Chondrocyte (in vitro differentiated cells): ENCODE measurements at places on chromosomes 6 and 20.

GRCh38 chr6:10163203-10163962 lies 251.5 kb downstream of the TFAP2A start:
- DNase-seq = no peak
- H3K4me3 ChIP-seq = no peak overlapping the region
- H3K27me3 ChIP-seq = no peaks in the 10 kb centered on the region
- H3K36me3 ChIP-seq = no peaks in the 10 kb centered on the region
- H3K4me1 ChIP-seq = peaks cover 4% of the 10 kb centered on the region
- H3K27ac ChIP-seq = no peak overlapping the region

- no peak overlapping the region for H3K4me3 ChIP-seq
- no peaks in the 10 kb centered on the region for H3K4me1 ChIP-seq
- no peak for DNase-seq
- H3K27ac ChIP-seq = no peak overlapping the region
These were observed 242.9 kb downstream of the KHDRBS2 start for GRCh38 chr6:62043084-62043483.

DNA sequence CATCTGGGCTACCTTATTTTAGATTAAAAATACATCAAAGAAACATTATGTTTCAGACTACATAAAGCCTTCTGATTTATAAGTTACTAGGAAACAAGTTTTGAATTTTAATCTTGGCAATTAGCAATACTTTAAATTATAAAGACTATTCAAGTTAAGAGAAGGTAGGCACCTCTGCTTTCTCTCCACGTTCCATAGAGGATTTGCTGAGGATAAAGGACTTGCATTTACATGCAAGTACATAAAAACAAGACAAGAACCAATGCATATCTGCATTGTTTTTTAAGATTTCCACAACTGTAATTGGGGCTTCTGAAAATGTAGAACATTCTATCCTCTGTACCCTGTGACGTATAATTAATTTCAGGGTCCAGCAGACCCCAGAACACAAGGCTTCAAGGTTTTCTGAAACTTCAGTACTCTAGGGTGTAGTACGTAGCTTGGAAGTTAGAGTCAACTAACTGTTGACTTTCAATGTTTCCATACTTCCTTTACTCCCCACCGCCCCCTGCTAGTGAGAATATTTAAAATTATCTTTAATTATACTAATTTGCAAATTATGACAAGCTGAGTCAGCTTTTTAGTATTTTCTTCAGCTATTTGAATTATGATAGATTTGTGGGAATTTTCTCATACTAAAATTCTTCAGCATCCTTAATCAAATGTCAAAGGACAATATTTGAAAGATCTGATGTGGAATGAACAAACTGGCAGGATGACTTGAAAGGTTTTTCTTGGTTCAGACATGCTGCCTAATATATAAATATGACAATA lies 82.8 kb downstream of the PKIB start:
- peaks cover 40% of the 10 kb centered on the region for H3K4me1 ChIP-seq
- no peak overlapping the region for H3K27ac ChIP-seq
- H3K27me3 ChIP-seq = no peaks in the 10 kb centered on the region
- DNase-seq = no peak

DNA sequence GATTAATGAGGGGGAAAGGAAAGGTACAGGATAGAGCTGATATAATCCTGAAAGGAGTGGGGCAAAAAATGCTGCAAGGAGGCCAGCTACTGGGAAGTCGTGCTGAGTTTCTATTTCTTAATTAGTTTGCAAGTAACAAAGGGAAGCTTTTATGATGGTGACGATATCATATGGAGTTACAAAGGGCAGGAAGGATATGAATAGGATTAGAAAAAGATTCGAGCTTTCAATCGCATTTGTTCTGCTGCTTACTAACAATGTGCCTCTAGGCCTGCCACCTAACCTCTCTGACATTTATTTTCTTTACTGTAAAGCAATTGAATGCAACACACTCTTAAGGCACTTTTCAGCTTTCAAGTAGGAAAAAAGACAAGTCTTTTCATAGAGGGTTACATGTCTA lies 219.2 kb downstream of the CLVS2 start:
- H3K27me3 ChIP-seq = peaks cover 2% of the 10 kb centered on the region
- H3K36me3 ChIP-seq = no peaks in the 10 kb centered on the region
- no peak overlapping the region for H3K27ac ChIP-seq
- H3K4me1 ChIP-seq = no peaks in the 10 kb centered on the region
- DNase-seq = no peak
- no peak overlapping the region for H3K4me3 ChIP-seq

DNA sequence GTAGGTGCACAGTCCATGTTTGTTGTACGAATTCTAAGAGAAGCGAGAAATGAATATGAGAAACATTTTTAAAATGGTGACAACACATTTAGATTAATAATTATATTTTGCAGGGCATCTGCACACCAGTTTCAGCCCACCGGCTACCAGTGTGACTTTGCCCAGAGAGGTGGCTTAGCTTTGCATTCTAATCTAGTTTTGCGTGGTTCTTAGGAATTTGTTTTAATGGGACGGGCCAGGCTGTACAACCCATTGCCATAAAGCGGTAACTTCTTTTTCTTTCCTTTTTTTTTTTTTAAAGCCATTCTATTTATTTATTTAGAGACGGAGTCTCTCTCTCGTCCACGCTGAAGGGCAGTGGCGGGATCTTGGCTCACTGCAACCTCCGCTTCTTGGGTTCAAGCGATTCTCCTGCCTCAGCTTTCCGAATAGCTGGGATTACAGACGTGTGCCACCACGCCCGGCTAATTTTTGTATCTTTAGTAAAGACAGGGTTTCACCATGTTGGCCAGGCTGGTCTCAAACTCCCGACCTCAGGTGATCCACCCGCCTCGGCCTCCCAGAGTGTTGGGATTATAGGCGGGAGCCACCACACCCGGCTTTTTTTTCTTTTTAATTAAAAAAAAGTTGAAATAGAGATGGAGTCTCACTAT lies 829 bp downstream of the MANBAL start:
- H3K4me1 ChIP-seq = peaks cover 26% of the 10 kb centered on the region
- peak; percentile 18 for DNase-seq
- H3K4me3 ChIP-seq = peak overlapping the region; percentile 81
- H3K27ac ChIP-seq = peak overlapping the region; percentile 97

DNA sequence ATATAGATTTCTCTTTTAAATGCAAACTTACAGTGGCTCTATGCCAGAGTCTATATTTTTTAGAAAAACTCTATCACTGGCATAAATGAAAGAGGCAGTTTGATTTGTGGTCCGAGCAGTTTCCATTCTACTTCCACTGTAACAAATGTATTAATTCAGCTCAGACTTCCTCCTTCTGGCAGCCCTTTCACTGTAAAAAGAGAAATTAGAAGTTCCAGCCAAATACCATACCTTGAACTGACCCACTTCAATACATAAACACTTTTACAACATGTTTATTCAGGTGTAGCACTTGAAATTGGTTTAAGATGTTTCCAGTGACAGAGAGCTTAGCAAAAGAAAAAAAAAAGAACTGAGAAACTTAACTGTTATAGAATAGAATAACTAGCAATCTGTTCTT lies 99.3 kb downstream of the BMP5 start:
- H3K27me3 ChIP-seq = no peaks in the 10 kb centered on the region
- H3K4me1 ChIP-seq = peaks cover 14% of the 10 kb centered on the region
- no peaks in the 10 kb centered on the region for H3K36me3 ChIP-seq
- DNase-seq = no peak

- DNase-seq = no peak
- H3K27me3 ChIP-seq = no peaks in the 10 kb centered on the region
- H3K36me3 ChIP-seq = no peaks in the 10 kb centered on the region
- H3K27ac ChIP-seq = no peak overlapping the region
- H3K4me3 ChIP-seq = no peak overlapping the region
- H3K4me1 ChIP-seq = peaks cover 3% of the 10 kb centered on the region
These were observed 106.3 kb downstream of the TNFRSF21 start for GRCh38 chr6:47203266-47203937.

DNA sequence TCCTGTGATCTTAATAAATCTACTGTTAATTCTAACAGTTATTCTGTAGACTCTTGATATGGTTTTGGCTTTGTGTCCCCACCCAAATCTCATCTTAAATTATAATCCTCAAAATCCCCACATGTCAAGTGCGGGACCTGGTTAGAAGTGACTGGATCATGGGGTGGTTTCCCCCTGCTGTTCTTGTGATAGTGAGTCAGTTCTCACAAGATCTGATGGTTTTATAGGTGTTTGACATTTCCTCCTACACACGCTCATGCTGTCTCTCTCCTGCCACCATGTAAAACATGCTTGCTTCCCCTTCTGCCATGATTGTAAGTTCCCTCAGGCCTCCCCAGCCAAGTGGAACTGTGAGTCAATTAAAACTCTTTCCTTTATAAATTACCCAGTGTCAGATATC lies 10.5 kb upstream of the EPB41L2 start:
- no peaks in the 10 kb centered on the region for H3K36me3 ChIP-seq
- H3K4me1 ChIP-seq = no peaks in the 10 kb centered on the region
- H3K4me3 ChIP-seq = no peak overlapping the region
- H3K27ac ChIP-seq = no peak overlapping the region

GRCh38 chr6:105902401-105903031 lies 183.6 kb upstream of the PRDM1 start:
- H3K27me3 ChIP-seq = peaks cover 9% of the 10 kb centered on the region
- no peaks in the 10 kb centered on the region for H3K4me1 ChIP-seq
- DNase-seq = no peak
- no peaks in the 10 kb centered on the region for H3K36me3 ChIP-seq

DNA sequence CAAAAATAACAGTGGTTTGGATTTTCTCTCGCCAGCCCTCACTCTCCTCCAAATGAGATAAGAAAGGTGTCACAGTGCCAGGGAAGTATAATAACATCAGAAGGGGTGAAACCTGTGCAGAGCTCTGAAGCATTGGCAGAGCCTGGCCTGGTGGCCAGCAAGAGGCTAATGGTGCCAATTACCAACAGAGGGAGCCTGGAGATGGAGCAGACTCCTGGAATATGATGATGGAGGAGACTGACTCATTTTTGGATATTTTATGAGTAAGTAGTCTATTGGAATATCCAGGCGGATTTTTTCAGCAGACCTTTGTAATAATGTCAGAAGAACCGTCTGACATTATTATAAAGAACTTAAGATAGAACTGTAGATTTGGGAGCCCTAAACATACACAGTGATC lies 442.6 kb upstream of the MARCKS start:
- peaks cover 52% of the 10 kb centered on the region for H3K4me1 ChIP-seq
- peak overlapping the region; percentile 68 for H3K27ac ChIP-seq
- no peak overlapping the region for H3K4me3 ChIP-seq
- H3K27me3 ChIP-seq = no peaks in the 10 kb centered on the region
- no peak for DNase-seq

GRCh38 chr6:13273202-13273930 lies 55.0 kb downstream of the TBC1D7 start:
- H3K27me3 ChIP-seq = no peaks in the 10 kb centered on the region
- peaks cover 14% of the 10 kb centered on the region for H3K4me1 ChIP-seq
- no peak overlapping the region for H3K4me3 ChIP-seq
- DNase-seq = no peak
- no peak overlapping the region for H3K27ac ChIP-seq
- no peaks in the 10 kb centered on the region for H3K36me3 ChIP-seq

DNA sequence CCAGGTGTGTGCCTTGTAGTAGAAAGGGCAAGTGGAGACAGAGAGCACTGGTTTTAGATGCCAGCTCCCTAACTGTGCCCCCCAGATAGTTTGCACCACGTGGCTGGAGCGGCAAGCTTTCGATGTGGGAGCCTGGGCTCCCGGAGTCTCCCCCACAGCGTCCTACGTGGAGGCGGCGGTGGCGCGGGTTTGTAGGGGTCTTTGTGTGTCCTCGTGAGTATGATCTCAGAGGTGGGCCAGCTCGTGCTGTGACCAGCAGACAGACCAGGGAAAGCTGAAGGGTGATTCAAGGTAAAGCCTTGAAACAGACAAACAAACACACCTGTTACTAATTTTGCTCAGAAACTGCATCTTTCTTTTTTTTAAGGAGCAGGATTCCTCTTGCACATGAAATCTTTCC lies 5.6 kb upstream of the KCNK16 start:
- H3K27ac ChIP-seq = no peak overlapping the region
- H3K4me1 ChIP-seq = no peaks in the 10 kb centered on the region
- DNase-seq = no peak
- no peaks in the 10 kb centered on the region for H3K36me3 ChIP-seq

DNA sequence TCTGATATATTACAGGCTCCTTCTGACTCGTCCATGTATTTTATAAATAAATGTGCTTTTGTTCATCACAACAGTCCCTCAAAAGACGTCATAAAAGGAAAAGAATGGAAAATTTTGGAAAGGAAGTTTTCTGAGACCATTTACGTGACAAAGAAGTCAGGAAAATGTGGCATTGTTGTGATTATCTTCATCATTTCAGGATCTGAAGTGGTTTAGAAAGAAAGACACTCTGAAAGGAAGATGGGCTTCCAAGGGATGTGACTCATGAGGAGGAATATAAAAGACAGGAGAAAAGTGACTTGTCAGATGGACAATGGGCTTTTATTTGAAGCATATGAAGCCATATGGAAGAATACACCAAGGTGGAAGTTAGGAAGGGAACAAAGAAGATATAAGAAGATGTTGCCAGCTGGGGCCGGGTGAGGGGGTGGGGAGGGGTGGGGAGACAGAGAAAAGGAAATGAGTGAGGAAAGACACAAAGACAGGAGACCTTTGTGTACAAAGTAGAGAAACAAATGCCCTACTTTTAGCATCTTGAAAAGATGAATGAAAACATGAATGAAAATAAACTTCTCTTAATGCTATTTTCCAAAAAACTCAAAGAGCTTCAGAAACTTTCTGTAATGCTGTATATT lies 190.3 kb upstream of the PREP start:
- no peaks in the 10 kb centered on the region for H3K36me3 ChIP-seq
- peak overlapping the region; percentile 38 for H3K27ac ChIP-seq
- no peak overlapping the region for H3K4me3 ChIP-seq
- no peaks in the 10 kb centered on the region for H3K27me3 ChIP-seq
- no peak for DNase-seq
- peaks cover 42% of the 10 kb centered on the region for H3K4me1 ChIP-seq

GRCh38 chr20:22629927-22630326 lies 45.6 kb upstream of the FOXA2 start:
- H3K4me3 ChIP-seq = no peak overlapping the region
- DNase-seq = no peak
- no peaks in the 10 kb centered on the region for H3K36me3 ChIP-seq

- no peaks in the 10 kb centered on the region for H3K36me3 ChIP-seq
- H3K4me3 ChIP-seq = peak overlapping the region; percentile 85
- H3K27ac ChIP-seq = peak overlapping the region; percentile 95
- peaks cover 57% of the 10 kb centered on the region for H3K4me1 ChIP-seq
- H3K27me3 ChIP-seq = no peaks in the 10 kb centered on the region
These were observed 573 bp upstream of the IFNGR1 start for GRCh38 chr6:137219664-137220252.
